ENCODE measurements at places on chromosomes 3 and 15.

- peak; percentile 46 for DNase-seq
Measured at GRCh38 chr3:152193673-152194267, 75.0 kb upstream of the MBNL1 start.

GRCh38 chr15:75051191-75051608 is 27.8 kb downstream of the PPCDC start:
- DNase-seq, result no peak

DNA sequence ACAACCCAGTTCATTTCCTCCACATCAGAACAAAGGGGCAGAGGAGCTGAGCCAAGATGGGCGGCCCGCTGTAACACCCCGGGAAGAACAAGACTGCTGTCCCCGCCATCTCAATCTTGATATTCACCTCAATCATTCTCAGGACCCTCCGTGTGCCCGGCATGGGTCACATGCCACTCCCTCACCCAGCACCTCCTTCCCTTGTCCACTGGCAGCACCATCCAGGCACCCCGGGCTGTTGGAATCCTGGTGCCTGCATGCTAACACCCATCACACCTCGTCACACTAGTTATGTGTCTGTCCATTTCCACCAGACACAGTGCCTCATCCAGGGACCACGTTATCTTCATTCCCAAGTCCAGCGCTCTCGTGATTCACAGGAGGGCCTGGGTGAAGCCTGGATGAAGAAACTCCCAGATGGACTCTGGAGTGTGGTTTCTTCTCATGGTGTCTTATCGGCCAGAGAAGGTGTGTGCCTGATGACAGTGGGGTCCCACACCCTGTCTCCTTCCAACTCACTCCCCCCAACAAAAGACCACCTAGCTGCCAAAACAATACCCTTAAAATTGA is 16.7 kb downstream of the MEGF11 start:
- no peak for DNase-seq

DNA sequence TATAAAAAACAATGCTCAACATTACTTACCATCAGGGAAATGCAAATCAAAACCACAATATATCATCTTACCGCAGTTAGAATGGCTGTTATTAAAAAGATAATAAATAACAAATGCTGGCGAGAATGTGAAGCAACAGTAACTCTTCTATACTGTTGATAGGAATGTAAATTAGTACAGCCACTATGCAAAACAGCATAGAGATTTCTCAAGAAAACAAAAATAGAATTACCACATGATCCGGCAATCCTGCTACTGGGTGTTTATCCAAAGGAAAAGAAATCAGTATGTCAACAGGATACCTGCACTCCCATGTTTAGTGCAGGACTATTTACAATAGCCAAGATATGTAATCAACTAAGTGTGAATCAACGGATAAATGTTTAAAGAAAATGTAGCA is 48.1 kb downstream of the ADAM10 start:
- no peak for DNase-seq

DNA sequence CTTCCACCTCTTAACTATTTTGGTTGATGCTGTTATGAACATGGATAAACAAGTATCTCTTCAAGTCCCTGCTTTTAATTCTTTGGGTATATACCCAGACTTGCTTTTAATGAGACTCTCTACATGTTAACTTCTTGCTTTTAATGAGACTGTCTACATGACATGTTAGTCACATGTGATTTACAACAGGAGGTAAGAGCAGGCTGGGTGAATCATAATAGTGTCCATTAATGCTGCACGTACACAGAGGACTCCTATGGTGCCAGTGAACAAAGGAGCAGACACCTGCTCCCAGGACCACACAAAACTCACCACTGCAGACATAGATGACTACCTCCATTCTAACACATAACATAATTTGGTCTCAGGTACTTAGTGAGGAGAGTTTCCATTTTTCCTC is 273.4 kb upstream of the NSMCE3 start:
- no peak for DNase-seq

Measured in activated naive CD4-positive, alpha-beta T cell treated with Interleukin-2 at 50 U/mL for 16 hours (primary cell).